Stimulated activated CD4-positive, alpha-beta T cell treated with anti-CD3 and anti-CD28 coated beads, Interleukin-4, amount 100 ng/mL, for 4 hours (primary cell): ENCODE measurements at places on chromosomes 16 and 17.
A peak's percentile ranks its signal among the peaks of the same experiment; 100 is the strongest.

DNA sequence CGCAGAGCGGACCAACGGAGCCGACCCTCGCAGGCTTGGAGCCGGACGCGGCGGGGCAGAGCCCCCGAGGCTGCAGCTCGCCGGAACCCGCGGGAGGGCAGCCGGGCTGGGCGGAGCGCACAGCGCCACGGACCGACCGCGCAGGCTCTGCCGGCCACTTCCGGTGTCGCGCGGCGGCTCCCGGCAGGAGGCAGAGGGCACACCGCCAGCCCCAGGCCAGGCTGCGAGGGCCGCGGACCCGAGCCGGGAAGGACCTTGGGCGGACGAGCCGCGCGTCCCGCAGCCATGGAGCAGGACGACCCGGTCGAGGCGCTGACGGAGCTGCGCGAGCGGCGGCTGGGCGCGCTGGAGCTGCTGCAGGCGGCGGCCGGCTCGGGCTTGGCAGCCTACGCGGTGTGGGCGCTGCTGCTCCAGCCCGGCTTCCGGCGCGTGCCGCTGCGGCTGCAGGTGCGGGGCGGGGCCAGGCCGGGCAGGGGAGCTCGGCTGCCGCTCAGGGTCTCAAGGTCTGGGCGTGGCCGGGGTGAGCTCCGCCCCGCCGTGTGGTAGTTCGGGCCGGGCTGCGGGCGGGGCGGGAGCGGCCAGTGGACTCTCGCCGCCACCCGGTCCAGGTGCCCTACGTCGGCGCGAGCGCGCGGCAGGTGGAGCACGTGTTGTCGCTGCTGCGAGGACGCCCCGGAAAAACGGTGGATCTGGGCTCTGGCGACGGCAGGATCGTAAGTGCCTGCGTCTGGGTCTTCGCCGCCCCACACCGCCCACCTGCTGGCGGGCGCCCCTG, at the start of gene ANTKMT:
Gene ANTKMT (plus strand): TSS at position 157 of the 775 bp plus-strand sequence. CDS start 129 bp downstream, at position 286.
- peak; percentile 79 for DNase-seq

GRCh38 chr17:57279432-57279831, 23.1 kb downstream of the MSI2 start:
- no peak for DNase-seq

GRCh38 chr16:86662740-86663139, 84.4 kb downstream of the FOXL1 start:
- no peak for DNase-seq

DNA sequence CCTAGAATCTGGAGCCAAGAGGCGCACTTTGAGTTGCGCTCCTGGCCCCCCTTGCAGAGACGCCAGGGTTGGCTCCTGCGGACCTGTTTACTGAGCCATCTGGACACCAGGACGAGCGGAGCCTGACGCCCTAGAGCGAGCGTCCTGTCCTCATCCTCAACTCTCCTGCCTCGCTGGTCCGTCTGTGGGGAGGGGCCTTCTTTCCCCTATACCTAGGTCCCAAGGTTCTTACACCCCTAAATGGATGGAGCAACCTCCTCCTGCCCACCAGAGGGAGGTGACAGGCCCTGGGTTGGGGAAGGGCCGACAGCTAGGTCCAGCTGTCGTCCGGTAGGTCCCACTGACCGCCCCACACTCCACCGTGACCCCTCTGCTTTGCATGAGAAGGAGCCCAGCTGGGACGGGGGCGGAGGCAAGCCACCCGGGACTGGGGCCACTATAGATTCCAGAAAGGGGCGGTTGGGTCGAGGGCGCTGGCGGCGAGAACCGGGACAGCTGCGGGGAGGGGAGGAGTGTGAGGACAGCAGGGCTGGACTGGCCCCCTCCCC, 3.1 kb upstream of the LHX1 start:
- DNase-seq = no peak

DNA sequence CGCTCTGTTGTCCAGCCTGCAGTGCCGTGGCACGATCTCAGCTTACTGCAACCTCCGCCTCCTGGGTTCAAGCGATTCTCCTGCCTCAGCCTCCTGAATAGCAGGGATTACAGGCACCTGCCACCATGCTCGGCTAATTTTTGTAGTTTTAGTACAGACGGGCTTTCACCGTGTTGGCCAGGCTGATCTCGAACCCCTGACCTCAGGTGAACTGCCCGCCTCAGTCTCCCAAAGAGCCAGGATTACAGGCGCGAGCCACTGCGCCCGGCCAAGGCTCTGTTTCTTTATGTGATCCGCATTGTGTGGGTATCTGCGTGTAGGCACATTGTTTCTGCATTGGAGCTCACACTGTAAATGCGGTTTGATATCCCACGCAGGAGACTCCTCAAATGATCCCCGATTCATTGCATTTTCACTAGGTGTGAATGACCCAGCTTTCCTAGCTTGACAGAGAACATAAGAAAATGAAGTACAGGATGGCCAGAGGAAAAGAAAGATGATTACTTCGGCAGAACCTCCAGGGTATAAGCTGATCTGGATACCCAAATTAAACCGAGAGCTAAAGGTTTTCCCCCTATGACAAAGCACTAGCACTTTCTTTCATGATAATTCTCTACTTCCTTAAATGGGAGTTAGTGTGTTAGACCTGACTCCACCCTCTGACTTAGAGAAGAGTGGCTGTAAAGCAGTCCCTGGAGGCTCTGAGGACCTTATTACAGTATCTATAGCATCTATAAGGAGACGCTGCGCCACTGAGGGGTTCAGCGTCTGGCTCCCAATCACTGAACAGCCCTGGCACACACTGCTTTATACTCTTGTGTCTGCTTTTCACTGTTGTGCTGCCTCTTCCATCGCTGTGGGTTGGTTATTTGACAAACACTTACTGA, 17.3 kb downstream of the COTL1 start:
- peak; percentile 25 for DNase-seq

- no peak for DNase-seq
Measured at GRCh38 chr17:34081269-34081668, 173.8 kb upstream of the CCL2 start.

- no peak for DNase-seq
Measured at GRCh38 chr16:724188-725040, 1.8 kb downstream of the CCDC78 start.

- no peak for DNase-seq
Measured at GRCh38 chr16:24085666-24086065, 170.5 kb upstream of the CACNG3 start.

DNA sequence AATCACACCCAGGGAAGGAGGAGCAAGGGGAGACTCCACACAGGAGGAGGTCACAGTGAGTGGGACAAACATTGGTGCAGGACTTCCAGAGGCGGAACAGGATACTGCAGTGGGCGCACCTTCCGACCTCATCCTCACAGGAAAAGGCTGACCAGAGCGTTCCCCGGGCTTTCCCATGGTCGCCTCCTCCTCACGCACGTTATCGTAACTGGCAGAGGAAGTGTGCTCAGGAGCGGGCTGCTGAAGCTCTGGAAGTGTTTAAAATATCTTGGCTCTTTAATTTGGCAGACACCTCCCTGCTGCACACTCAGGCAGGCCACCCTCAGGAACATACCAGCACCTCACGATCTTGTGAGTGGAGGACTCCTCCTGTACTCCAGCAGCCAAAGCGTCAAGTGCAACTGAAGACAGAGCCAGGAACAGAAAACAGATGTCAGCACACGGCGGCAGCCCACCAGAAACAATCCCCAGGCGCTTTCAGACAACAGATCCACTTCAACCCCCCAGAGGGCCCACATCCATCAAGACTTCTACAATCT, 17.5 kb downstream of the FANCA start:
- no peak for DNase-seq

DNA sequence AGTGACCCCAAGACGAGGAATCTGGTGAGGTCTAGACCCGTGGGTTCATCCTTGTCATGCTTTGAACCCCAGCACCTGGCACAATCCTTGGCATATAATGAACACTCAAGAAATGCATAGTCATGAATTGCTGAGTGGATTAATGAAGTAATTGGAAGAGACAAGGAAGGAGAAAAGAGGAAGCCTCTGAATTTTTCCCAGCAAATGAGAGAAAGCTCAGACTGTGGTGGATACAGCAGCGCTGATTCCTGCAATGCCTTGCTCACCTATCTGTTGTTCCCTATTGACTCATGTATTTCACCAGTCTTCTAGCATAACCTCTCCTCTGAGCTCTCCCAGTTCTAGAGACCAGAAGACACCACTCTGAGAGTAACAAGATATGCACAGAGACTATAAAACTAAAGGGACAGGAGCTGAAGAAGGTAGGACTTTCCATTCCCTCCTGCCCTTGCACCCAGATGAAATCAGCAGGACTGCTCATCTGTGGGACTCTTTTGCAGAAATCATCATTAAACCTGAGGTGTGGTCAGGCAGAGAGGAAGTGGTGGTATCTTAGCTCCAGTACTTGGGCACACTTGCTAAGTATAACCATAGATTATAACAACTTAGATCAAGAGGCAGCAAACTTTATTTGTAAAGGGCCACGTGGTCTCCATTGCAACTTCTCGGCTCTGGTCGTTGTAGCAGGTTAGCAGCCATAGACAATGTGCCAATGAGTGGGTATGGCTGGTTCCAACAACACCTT, 102.8 kb downstream of the MAF start:
- no peak for DNase-seq

DNA sequence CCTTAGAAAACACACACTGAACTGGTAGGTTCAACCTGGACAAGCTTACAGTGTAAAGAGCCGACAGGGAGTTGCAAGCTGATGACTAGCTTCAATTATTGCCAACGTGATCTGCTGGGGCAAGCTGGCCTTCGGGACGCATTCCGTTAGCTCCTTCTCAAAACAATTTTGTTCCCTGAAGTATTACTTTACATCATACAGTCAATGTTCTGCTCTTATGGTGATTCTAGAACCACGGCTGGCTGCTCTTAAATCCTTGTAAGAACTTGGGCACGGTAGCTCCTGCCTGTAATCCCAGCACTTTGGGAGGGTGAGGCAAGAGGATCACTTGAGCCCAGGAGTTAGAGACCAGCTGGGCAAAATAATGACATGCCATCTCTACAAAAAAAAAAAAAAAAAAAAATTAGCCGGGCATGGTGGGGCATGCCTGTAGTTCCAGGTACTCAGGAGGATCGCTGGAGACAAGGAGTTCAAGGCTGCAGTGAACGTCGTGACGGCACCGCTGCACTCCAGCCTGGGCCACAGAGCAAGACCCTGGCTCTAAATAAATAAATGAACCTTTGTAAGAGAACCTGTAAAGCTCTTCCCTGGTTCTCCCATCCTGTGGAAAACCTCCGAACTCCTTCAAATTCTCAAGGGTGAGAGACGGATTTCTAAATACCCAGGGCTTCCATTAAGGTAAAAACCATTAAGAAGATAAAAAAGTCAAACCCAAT, 2.0 kb downstream of the CDIP1 start:
- DNase-seq = no peak

DNA sequence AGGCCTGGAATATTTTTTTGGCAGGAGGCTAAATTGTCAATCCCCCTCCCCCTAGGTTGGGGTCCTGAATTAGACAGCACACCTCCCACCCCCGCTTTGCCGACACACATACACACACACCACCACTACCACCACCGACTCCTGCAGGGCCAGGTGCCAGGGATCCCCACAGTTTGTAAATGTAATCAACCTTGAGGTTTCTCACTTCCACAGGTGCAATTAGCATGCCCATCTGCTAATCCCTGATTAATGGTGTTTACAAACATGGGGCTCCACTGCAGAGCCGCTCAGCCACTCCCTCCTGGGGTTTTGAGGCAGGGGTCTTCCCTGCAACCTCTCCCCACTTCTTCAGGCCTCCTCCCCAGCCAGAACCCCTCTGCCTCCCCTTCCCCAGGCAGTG, 11.8 kb downstream of the MRM1 start:
- no peak for DNase-seq
